ENCODE measurements at places on chromosomes 2 and 18.

- DNase-seq: no peak
These were observed 49.3 kb downstream of the MTERF4 start for GRCh38 chr2:241052677-241053360.

- DNase-seq: no peak
These were observed 3.5 kb upstream of the KLHL29 start for GRCh38 chr2:23381485-23381884.

DNA sequence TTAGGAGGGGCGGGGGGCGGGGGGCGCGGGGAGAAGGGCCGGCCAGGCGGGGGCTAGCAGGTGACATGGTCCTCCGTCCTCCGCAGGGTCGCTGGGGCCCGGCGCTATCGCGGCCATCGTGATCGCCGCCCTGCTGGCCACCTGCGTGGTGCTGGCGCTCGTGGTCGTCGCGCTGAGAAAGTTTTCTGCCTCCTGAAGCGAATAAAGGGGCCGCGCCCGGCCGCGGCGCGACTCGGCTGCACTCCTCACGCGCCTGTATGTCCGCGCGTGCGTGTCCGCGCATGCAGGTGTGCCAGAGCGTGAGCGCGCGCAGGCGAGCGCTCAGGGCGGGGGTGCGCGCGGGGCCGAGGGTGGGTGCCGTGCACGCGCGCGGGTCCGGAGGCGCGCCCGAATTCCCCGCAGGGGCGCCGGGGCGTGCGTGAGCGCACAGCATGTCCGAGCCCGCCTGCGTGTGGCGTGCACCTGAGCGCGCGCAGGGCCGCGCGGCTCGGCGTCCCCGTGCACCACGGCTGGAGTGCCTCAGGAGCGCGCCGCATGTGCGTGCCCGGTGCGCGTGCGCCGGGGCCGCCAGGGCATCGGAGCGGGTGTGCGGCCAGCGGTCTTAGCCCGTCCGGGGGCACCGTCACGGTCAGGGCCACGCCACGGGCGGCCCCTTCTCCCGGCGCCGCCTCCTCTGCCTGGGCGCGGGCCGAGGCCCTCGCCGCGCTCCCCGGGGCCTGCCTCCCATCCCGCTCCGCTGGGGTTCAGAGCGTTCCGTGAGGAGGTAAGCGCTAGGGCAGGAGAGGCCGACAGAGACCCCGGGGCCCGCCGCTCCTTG lies 6.3 kb downstream of the SNORC start:
- peak; percentile 6 for DNase-seq

DNA sequence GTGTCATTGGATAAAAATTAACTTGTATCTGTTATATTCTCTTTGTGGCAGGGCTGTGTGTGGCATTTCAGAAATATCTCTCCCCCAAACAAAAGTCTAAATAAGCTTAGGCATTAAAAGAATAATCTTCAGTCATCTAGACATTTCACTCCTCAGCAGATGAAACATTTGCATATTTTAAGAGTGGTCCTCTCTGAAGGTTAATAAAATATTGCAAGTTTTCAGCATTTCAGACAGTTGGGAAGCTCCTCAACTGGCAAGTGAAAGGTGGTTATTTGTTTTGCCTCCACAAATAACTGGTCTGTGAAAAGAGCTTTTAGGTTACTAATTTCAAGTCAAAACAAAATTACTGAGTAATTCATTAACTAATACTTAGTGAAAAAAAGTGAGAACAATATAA lies 462.6 kb downstream of the EPHA4 start:
- DNase-seq: no peak

DNA sequence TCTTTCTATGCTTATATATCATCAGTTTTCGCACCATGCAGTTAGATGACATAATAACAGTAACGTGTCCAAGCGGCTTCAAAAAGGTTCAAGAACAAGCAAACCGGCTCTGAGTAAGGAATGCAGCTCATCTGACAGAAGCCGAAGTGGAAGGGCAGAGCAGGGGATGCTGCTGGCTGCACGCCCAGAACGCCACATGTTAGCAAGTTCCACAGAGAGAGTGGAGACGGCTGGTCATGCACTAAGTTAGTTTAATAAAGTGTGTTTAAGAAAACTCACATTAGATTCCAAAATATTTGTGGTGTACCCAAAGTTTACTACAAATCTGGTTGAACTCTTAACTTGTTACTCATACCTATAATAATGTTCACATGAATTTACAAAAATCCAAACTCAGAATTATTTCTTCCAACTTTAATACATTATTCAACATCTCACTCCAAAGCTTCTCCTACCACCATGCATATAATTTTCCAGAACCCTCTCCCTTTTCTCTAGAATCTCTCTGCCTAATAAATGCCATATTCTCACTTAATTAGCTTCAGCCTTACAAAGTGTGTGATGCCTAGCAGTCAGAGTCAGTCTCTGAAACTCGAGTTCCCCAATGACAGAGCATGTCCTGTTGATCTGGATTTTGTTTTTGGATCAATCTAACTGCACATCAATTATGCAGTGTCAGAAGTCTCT lies 170.0 kb downstream of the DNAH7 start:
- DNase-seq: no peak

DNA sequence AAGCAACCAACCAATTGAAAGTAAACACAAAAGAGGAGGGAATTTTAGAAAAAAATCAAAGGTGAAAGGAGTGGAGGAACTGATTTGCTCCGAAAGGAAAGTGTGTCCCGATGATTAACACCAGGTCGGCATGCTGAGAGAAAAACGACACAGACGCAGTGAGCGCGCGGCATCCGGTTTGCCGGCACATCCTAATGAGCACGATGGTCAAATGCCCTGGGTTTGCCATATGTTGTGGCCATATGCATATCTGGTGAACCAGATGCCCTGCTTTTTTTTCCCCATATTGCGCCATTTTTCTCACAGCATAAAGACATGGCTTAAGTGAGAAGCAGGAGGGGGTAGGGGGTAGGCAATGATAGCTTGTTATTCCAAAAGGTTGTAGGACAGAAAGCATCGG lies 626.7 kb downstream of the BCL11A start:
- DNase-seq: no peak

DNA sequence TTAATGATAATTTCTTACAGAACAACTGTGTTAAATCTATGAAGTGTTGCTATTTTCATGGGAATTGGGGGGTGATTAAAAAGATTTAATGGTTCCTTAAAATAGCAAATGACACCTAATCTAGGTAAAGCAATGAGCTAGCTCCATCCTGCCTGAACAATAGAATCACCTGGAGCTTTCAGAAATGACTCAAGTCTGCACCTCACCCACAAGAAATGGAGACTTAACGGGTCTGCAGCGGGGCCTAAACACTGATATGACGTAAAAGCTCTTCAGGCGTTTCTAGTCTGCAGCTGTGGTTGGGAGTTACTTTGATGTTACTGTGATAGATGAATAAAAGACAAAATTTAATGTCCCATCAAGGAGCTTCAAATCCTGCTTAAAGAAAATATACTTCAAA lies 328.2 kb downstream of the RND3 start:
- DNase-seq: no peak

- no peak for DNase-seq
These were observed 242.7 kb upstream of the MYT1L start for GRCh38 chr2:2573658-2574293.

GRCh38 chr2:7924023-7924762 lies 757.7 kb upstream of the ID2 start:
- DNase-seq: no peak

DNA sequence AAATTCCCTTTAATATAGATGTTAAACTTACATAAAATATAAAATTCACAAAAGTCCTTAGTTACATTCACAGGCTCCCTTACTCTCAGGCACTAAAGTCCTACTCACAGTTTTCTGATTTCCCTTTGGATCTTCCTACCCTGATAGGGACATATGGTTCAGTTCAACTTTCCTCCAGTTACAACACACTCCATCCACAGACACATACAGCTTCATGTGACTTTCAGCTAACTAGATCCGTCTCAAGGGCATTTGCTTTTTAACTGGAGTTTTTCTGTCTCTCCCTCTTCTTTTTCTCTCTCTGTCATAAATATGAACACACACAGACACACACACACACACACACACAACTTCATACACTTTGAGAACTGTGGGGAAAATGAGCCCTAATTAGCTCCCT lies 419.2 kb downstream of the LRP1B start:
- DNase-seq: no peak

GRCh38 chr2:163771596-163771995 lies 35.8 kb upstream of the FIGN start:
- DNase-seq: no peak

DNA sequence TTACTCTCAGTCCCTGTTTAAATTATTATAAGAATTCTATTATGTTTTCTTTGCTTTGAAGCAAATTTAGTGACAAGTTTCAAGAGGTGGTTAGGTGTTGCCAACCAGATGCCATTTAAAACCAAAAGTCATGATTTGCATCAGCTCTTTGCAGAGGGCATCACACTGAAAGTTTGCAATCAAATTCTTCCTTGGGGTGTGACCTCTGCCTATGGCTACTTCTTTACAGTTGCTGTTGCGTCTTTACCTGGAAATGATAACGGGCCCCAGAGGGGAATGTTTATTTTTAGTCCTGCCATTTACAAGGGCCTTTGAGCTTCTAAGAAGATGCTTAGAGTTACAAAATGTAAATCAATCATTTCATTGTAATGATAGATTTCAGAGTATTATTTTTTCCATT lies 561.0 kb downstream of the ARHGAP15 start:
- no peak for DNase-seq

- DNase-seq: no peak
These were observed 12.1 kb downstream of the RNF149 start for GRCh38 chr2:101296371-101296770.

GRCh38 chr2:159187106-159187505 lies 99.4 kb downstream of the WDSUB1 start:
- DNase-seq: no peak

DNA sequence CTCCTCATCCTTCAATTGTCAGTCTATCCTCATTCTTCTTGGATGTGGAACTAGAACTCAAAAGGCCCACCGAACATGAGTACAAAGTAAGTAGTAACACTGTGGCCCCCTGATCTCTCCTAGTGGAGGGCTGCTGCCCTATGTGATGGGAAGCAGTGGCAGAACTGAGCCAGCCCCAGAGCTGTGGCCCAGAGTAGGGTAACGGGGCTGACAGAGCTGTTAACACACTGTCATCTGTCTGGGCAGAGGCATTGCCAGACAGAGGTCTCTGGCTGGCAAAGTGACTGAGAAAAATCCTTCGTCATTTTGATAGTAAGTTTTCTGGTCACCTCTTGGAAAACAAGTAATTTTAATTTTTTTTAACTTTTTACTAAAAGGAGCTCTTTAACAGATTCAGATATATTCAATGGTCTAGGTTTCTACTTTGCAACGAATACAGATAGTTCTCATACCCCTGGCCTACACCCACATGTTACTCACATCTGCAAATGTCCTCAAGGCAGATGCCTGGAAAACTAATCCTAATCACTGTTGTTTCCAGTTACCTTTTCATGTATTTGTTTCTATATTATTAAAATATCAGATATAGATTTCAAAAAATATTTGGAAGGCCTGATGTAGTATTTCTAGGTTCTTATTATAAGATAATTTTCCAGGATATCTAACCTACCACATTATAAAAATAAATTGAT lies 588.7 kb downstream of the CPS1 start:
- no peak for DNase-seq

- DNase-seq: no peak
These were observed 28.9 kb downstream of the RAB31 start for GRCh38 chr18:9737006-9737405.

DNA sequence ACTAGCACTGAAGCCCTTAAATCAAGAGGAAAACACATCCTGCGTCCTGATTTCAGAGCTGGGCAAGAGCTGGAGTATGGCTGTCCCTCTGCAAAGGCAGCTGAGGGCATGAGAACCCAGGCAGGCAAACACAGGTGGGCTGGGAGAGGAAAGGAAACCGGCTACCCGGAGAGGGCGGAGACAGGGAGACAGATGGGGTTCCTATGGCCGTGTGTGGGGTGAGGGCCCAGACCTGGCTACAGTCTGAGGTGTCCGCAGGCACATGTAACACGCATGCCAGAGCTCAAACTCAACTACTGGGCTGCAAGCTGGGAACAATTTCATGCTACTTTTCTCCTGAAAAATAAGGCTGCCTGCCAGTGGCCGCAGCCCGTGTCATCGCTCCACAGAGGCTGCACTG lies 2.7 kb downstream of the COPS9 start:
- DNase-seq: no peak

- DNase-seq: no peak
These were observed 175.7 kb upstream of the POU3F3 start for GRCh38 chr2:104678181-104678580.

- no peak for DNase-seq
These were observed 235.1 kb downstream of the CDCA7 start for GRCh38 chr2:173589604-173590275.

DNA sequence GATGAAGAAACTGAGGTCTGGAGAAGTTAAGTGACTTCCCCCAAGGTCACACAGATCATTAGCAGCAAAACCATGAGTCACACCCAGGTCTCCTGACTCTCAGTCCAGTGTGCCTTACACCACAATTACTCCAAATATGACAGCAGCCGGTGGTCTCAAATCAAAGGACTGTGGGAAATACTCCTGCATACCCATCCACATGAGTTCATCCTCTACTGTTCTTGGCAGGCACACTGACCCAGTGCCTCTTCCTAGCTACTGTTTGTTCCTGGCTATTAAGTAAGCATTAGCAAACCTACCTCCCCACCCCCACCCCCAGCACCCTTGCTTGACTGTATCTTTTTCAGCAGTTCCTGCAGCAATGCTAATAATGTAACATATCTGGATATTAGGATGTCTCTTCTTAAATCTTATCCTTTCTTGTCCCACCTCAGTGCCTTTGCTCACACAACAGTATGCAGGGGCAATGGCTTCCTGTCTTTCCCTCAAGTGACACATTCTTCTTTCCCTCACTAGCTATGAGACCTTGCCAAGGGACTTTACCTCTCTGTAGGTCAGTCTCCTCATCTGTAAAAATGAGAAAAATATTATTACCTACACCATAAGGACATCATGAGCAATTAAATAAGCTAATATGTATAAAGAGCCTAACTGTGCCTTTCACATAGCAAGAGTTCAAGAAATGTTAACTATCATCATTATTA lies 46.2 kb downstream of the FAM98A start:
- no peak for DNase-seq

DNA sequence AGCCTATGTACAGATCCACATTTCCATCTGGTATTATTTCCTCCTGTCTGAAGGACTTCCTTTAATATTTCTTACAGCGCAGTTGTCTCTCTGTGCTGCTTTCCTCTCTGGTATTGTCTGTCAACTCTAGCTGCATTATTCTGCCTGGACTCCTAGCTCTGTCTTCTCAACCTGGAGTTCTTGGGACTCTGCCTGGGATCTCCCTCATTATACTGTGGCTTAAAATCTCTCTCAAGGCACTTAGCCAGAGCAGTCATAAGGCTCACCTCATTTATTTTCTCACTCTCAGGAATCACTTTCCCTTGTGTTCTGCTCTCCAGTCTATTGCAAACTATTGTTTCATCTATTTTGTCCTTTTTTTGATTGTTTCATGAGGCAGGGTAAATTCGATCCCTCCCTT lies 850.4 kb downstream of the ERBB4 start:
- DNase-seq: no peak

DNA sequence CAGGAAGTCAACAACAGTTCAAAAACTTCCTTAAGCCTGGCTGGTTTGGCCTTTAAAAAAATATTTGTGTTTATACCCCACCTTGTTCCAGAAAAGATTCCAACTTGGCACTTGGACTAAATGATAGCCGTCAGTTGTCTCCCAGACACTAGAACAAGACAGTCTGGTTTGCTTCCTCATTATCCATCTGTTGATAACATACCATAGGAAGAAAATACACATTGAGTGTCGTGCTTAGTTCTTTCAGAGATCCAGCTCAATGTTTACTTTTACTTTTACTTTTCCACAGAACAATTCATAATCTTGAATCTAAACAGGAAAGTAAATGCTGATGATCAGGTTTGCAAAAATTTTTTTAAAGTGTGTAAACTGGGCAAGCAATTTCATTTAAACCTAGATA lies 2.4 kb upstream of the VPS54 start:
- DNase-seq: no peak

All from CD4-positive, alpha-beta T cell treated with Interleukin-4 for 4 hours (primary cell).